ENCODE measurements at places on chromosomes 2 and 18.

- DNase-seq, result no peak
These were observed 44.4 kb downstream of the ACVR1 start for GRCh38 chr2:157831573-157832315.

DNA sequence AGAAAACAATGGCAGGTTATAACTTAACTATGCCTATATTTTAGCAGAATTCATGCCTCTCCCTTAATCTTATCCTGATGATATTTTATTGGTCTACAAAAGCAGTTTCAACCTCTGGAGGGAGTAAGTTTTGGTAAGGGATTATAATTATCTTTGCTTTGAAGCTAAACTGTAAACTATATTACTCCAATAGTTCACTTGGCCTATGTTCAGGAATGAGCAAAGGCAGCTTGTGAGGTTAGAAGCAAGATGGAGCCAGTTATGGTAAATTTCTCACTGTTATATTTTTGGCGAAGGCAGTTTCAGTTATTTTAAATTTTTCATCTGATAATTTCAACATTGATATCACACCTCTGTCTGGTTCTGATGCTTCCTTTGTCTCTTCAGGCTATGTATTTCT is 192.5 kb upstream of the RGPD4 start:
- DNase-seq, result no peak

- DNase-seq, result no peak
These were observed 73.6 kb downstream of the DDX1 start for GRCh38 chr2:15665067-15665942.

- no peak for DNase-seq
These were observed 1794.0 kb upstream of the CELF4 start for GRCh38 chr18:39359636-39360035.

GRCh38 chr2:55555977-55556376 is 36.5 kb downstream of the CFAP36 start:
- peak; percentile 55 for DNase-seq

DNA sequence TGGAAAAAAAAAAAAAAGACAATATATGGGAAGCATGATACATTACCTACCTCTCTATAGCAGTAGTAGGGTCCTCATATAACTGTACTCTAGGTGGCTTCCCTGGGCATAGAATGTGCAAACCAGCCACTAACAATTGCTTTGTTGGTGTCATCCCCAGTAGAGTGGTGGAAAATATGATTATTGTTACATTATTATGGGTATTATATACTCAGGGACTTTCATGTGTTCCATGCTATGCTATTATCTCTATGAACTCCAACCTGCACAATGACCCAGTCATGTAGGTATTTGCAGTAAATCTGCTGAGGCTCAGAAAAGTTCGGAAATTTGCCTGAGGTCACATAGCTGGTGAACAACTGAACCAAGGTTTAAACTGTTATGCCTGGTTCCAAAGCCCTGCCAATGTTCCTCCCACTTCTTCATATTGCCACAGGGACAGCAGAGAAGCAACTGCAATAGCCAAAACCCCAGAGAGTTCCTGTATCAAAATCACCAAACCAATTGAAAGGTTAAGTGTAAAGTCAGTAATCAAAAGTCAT is 52.6 kb upstream of the MAP4K4 start:
- no peak for DNase-seq

DNA sequence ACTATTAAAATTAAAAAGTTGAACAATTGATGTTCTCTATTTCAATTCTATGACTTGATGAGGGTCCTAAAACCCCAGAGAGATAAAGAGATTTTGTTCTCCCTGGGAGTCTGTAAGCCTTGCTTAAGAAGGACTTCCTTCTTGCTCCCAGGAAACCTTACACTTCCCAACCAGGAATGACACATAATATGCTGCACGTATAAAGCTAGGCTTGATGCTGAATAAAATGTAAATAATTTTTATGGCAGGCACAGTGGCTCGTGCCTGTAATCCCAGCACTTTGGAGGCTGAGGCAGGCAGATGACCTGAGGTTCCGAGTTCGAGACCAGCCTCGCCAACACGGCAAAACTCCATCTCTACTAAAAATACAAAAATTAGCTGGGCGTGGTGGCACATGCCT is 27.8 kb downstream of the SPIRE1 start:
- no peak for DNase-seq

DNA sequence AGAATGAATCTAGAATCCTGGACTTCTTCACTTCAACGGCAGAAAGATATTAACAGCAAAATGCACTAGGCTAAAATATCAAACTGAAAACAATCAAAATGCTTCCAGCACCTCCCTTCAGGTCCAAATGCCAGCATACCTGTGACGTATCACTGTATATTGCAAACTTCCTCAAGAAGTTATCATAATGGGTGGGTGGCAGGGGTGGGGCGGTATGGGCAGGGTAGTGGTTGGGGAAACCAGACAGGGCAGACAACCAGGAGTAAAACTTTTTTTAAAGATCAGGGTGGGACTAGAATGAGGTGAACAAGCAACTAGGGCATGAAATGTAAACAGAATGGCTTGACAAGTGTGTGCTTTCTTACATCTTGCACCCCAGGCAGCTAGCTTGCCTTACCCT is 140.9 kb downstream of the SATB2 start:
- no peak for DNase-seq

GRCh38 chr2:105102963-105103421 is 65.1 kb downstream of the MRPS9 start:
- peak; percentile 84 for DNase-seq

DNA sequence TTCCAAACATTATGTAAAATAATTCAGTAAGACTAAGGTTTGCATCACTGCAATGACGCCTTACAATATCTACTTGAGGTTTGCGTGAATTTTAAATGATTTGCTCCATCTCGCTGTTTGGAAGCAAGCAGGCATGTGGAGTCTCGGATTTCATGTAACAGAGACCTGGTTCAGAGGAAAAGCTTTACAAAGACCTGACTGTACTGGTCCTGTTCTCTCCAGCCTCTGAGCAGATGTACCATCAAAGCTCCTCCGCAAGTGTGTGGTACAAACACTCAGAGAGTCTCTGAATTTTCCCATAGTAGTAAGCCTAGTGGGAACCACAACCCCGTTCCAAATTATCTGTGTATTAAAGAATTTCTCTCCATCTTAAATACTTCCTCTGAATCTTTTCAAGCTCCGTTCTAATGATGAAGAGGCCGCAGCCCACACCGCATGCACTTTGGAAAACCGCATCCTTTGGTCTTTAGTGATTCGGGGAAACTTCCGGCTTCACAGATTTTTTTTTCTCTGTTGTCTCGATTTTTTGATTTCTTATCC is 728.1 kb upstream of the SOX11 start:
- DNase-seq, result no peak

- DNase-seq, result peak; percentile 14
These were observed 30.5 kb downstream of the GALNT14 start for GRCh38 chr2:31107591-31108300.

DNA sequence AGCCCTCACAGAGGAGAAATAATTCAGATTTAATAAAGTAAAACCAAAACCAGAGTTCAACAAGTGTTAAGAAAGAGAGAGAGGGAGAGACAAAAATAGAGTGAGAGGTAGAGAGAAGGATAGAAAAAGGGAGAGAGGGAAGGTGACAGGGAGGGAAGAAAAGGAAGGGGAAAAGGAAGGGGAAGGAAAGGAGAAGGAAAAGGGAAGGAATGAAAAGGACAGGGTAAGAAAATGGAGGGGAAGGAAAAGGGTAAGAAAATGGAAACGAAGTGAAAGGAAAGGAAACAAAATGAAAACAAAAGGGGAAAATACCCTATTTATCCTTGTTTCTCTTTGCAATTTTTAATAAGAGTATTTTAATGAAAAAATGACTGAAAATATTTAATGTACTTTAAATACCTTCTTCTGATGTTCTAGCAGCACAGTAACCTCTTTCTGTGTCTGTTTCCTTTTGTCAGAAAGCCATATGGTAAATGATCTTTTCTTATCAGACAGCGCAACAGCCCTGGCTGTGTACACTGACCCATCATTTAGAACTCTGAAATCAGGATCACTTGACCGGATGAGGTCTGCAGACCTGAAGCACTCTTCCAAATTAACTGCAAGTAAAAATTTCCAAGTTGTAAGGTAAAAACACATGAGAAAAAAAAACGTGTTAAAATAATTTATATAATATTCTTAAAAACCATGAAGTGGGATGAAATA is 11.8 kb downstream of the DSC3 start:
- DNase-seq, result no peak

DNA sequence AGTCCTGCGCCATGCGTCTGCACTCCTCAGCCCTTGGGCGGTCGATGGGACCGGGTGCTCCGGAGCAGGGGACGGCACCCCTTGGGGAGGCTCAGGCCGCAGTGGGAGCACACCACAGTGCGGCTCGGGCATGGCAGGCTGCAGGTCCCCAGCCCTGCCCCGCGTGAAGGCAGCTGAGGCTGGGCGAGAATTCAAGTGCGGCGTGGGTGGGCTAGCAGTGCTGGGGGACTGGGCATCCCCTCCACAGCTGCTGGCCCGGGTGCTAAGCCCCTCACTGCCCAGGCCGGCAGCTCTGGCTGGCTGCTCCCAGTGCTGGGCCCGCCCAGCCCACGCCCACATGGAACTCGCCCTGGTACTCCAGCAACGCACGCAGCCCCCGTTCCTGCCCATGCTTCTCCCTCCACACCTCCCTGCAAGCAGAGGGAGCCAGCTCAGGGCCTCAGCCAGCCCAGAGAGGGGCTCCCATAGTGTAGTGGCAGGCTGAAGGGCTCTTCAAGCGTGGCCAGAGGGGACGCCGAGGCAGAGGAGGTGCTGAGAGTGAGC is 198.3 kb upstream of the CNTNAP5 start:
- no peak for DNase-seq

DNA sequence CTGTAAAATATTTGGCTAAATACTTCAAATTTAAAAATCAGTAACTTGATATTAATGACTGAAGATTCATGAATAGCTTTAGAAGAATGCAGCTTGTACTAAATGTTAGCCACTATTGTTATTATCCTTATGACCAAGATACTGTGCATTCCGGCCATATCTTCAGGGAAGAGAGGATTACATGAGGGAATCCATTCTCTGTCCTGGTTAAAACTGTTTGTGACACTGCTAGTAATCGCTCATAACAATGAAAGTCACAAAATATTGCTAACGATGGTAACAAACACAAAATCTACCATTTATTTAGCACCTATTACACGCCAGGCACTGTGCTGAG is 217.7 kb downstream of the PRKCE start:
- no peak for DNase-seq

- no peak for DNase-seq
These were observed 72.6 kb downstream of the TPGS2 start for GRCh38 chr18:36756242-36756641.

- no peak for DNase-seq
These were observed 2.9 kb upstream of the MEIS1 start for GRCh38 chr2:66431846-66432587.

DNA sequence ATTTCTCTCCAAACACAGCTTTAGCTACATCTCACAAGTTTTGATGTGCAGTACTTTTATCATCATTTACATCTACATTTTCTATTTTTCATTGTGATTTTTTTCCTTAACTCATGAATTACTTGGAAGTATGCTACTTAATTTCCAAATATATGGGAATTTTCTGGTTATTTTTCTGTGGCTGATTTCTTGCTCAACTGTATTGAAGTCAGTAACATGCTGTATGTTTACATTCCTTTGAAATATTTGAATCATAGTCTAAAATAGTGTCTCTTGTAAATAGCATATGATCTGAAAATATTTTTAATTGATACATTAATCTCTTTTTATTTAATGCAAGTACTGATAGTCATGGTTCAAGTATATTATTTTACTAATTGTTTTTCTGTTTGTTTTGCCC is 26.0 kb upstream of the GALNT5 start:
- DNase-seq, result no peak

- DNase-seq, result no peak
These were observed 700.0 kb upstream of the NXPH2 start for GRCh38 chr2:139480161-139480650.

DNA sequence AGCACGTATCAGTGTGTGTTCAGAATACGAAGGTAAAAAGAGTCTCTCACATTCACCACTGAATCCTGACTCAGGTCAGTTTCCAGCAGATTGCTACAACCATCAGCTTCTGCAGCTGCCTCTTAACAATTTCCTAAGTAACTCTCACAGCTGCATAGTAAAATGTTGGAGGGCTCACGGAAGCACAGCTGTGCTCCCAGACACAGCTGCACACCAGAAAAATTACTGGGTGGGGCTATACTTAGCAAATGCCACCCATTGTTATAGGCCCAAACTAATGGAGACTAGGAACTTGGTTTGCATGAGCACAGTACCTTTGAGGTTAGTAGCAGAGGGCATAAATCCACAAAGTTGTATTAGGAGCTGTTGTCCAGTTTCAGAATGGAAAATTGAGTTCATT is 153.9 kb upstream of the ERBB4 start:
- no peak for DNase-seq

DNA sequence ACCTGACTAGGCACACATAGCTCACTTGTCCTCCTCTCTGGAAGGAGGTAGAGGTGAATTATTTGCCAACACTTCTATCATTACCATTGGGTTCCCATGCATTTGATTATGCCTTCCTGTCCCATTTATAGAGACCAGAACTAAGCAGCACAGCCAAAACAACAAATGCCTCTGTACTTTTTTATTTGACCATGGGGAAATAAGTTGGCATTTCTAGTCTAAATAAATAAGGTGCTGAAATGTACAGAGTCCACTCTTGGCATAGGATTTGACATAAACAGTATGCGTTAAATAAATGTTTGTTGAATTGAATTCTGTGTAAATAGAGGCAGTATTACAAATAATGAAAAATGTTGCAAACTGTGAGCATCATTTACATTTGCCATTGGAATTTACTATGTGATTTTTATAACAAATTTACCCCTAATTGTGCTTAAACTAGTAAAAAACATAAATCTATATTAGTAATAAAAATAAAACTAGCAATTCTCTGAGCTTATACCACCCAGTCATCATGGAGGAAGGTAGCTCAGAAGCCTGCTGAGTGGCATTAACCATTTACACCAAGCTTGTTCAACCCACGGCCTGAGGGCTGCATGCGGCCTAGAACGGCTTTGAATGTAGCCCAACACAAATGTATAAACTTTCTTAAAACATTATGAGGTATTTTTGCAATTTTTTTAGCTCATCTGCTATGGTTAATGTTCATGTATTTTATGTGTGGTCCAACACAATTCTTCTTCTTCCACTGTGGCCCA is 367.8 kb downstream of the FIGN start:
- no peak for DNase-seq

GRCh38 chr2:60853531-60853930 is 27.8 kb upstream of the REL start:
- DNase-seq, result no peak
